Activated T-cell treated with anti-CD3 and anti-CD28 coated beads for 1 hour (primary cell): ENCODE measurements at places on chromosomes 2 and 18.

DNA sequence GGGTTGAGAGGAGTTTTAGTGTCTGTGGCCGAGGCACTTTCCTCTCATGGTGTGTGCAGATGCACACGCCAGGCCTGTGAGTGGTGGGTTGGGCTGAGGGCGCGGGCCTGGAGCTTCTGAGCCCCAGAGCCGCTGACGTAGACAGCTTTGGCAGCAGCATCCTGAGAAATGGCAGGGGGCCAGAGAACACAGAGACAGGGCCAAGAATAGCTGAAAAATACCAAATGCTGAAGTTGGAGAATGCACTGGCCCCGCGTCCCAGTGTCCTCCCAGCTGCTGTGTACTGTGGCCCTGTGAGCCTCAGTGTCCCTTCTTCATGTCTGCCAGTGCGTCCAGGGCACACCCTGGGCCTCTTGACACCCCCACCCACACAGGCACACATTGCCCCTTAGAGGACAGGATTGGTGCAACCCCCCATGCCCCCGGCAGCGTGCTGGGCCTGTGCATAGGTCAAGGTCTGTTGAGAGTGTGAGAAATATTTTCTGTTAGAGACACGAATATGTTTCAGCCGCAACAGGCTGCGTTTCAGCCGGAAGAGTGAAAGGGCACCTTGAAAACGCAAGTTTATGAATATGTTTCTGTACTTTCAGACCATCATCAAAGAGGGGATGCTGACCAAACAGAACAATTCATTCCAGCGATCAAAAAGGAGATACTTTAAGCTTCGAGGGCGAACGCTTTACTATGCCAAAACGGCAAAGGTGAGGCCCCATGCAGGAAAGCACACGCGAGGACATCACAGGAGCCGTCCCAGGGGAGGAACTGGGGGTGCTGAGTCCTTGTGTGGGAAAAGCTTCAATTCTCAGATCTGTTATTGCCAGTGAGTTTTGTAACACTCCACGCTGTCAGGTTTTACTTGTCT, 33.6 kb downstream of the DGKD start:
- no peak for DNase-seq

DNA sequence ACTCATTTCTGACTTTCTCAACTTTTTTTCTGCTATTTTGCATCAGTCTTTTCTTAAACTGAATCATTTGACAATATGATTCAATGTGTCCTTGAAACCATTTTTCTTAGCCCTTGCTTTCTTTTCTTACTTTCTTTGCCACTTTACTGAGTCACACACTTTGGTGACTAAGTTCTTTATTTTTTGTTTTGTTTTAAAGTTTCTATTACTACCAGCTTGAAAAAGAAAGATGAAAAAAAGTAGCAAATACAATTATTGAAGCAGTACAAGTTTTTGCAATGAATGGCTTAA, 116.5 kb downstream of the DOCK10 start:
- DNase-seq, result no peak

DNA sequence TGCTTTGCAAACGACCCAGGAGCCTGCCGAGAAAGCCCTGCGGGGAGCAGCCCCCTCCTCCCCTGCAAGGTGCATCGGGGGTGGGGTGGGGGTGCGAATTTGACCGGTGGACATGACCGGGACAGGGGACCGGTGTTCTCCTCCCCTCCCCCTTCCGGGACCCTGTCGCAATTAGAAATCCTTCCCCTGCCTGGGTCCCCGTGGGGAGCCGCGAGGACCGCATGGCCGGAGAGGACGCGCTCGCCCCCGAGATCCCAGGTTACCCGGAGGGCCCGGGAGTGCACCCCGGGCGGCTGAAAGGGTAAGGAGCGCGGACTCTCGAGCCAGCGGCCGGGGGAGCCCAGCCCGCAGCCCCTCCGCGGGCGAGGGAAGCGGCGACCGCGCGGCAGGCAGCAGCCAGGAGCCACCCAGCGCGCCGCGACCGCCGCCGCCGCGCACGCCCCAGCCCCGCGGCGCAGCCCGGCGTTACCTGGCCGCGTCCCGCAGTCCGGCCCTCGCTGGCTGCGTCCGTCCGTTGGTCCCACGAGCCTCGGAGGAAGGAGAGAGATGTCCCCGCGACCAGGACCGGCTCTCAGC, 482 bp downstream of the DLGAP1 start:
- no peak for DNase-seq

DNA sequence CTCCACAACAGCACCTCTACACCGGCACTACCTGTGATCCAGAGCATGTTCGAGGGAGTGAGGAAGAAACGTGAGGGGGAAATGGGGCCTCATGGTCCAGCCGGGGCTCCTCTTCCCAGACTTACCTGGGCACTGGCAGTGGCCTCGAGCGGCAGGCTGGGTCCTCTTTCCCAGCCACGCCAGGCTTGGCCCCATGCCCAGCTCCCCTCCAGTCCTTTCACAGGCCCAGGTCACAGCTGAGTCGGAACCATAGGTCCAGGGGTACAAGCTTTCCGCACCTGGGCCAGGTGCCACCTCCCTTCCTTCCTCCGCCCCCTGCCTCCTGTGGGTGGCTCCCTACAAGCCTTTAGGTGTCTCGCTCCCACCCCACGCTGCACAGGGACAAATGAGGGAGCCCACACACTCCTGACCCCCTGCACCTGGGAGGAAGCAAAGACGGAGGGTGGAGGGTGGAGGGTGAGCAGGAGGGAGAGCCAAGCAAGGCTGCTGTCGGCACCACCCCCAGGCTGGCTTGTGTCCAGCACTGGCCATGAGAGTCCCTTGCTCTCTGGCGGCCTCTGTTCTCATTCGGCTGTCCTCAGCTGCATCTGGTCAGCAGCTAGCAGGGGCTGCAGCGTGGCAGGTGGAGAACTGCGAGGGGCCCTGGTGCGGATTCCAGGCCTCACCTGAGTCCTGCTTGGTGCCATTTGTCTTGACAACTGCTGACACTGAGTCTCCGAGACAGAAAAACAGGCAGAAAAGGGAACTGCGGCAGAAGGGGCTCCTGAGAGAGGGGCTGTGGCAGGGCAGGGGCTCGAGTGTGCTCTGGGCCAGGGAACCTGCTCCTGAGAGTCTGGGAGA, 26.8 kb downstream of the ADRA2B start:
- DNase-seq, result no peak

GRCh38 chr2:83705146-83705545, 753.9 kb downstream of the SUCLG1 start:
- no peak for DNase-seq

DNA sequence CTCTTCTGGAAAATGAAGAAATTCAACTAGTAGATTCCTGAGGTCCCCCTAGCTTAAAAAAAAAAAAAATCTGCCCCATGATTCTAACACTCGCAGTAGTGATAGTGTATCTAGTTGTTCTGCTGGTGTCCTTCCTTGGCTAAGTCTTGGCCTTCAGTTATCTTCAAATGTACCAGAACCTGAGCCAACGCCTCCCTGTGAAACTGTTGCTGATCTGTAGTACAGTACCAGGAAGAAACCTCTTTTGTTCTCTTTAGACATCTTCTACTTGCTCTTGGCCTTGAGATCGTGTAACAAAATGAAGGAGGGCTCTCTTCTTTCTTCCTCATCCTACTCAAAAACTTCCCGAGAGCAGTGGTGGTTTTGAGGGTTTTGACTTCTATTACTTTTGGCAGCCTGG, 31.0 kb downstream of the PLEK start:
- no peak for DNase-seq

- DNase-seq, result no peak
Observed at GRCh38 chr2:164903204-164903603, 52.1 kb downstream of the SLC38A11 start.

DNA sequence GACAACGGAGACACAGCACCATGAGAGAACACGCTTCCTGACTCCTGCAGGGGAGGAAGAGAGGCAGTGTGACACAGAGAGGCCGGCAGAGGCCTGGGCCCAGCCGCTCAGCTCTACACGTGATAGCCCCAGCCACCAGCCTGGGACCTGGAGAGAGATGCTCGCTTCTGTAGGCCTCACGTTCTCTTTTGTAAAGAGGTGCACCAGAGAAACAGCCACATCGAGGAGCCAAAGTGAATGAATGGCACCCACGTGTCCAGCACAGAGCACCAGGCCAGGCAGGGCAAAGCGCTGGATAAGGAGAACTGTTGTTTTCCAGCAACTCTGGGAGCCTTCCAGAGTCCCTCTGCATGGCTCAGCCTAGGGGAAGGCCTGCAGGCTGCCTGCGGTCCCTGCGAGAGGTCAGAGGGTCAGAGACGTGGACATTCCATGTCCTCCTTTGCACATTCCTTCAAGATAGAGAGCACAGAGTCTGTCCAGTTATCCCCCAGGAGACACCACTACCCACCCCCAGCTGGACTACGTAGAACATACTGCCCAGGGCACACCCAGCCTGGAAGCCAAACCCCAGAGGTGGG, 14.2 kb downstream of the LIMS2 start:
- no peak for DNase-seq

DNA sequence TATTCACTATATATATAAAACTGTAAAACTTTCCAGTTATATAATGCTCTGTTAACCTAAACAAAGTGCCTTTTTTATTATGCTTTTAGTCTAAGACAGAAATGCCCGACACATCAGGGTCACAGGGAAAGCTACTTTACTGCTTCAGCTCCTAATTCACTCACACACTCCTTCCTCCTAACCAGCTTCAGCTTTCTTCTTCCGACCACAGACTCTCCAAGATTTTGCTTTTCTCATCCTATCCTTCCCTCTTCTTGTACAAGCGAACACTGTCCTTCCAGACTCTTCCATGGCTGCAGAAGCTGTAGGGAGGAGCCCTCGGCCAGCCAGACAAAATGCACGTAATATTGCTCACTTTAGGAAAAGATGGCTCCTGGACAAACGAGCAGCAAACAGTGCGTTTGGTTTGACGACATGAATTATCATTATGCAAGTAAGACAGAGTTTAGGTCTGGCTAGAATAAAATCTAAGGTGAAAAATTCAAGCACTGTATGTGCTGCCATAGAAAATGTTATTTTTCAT, 47.5 kb upstream of the HNRNPA3 start:
- no peak for DNase-seq

GRCh38 chr2:138016351-138017087, 52.2 kb downstream of the HNMT start:
- no peak for DNase-seq

DNA sequence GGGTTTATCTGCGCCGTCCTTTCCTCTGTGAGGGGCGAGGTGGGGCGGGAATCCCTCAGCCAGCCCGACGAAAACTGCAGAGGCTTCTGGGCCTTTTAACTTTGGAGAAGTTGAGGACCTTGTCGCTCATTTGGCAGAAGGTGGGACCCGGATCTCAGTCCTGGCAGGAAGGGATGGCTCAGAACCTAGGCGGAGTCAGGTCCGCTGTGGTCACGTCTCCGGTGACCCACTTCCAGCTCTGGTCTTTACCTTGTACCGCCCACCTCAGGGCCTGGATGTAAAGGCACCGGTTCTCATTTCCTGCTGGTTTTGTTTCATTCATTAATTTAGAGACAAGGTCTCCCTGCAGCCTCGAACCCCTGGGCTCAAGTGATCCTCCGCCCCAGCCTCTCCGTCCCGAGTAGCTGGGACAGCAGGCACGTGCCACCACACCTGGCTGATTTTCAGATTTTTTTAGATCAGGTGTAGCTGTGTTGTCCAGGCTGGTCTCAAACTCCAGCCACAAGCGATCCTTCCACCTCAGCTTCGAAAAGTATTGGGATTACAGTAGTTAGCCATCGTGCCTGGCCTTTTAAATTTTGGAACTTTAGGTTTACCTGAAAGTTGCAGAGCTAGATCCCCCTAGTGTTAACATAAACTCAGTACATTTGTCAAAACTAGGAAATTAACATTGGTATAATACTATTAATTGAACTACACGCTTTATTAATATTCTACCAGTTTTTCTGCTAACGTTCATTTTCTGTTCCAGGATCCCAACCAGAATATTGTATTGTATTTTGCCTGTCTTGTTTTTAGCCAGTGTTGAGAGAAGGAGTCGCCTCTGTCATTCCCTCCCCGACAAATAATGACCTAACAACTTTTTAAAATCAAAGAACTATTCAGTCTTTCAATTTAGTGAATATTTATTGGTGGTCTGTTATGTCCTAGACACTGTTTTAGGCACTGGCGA, 852 bp downstream of the POLI start:
- peak; percentile 11 for DNase-seq

- no peak for DNase-seq
Observed at GRCh38 chr2:8418721-8419120, 263.1 kb upstream of the ID2 start.

GRCh38 chr2:215434447-215435279, 1.2 kb downstream of the FN1 start:
- no peak for DNase-seq

DNA sequence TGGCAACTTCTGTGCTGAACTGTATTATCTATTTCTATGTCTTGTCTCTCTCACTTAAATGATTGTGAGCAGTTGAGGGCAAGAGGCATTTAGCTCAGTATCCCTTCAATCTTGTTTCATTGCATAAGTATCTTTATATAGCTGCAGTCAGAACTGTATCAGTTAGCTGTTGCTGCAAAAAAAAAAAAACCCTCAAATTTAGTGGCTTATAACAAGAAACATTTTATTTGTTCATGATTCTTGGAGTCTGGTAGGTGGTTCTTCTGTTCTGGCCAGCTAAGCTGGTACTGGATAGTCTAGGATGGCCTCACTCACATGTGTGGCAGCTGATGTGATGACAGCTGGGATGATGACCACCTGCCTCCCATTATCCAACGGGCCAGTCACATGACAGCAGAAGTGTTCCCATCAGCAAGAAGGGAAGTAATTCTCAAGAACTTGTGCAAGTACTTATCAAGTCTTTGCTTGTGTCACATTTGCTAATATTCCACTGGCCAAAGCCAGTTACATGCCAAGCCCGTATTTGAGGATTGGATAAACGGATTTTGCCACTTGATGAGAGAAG, 67.8 kb downstream of the SLC4A3 start:
- no peak for DNase-seq

- no peak for DNase-seq
Observed at GRCh38 chr2:127599211-127599610, 46.7 kb upstream of the GPR17 start.

DNA sequence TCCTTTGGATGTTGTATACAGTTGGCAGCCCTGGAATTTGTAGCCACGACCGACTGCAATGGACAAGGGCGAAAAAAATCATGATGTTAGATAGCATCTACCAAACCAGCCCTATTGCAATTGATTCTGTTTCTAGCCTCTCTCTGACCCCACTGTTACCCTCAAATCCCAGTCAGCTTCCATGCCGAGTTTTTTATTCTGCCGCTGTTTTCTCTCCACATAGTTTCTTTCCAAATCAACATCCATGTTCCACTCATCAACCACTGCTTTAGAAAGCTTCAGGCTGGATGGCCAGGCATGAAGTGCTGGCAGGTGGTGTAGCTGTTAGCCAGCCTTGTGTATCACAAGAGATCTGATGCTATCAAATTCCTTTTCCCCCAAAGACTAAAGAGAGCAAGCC, 272.8 kb downstream of the FIGN start:
- no peak for DNase-seq

DNA sequence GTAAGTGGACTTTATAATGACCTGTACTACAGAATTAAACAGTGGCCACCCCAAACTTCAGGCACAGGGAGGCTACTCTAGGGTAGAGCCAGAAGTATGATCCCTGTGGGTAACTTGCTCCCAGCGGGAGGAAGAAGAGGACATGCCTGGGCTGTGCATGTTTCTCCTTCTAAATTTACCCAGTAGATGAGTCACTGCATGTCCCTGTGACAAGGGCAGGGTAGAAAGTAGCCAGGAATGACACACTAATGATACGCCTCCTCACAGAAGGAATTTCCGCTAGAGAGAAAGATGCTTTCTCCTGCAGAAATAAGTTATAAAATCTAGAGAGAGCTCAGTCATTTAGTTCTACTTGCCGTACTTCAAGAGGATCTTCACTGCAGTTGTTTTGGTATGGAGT, 7.5 kb downstream of the ACYP2 start:
- DNase-seq, result no peak
